Caudate nucleus (tissue), 63 donors: ENCODE measurements at places on chromosomes 6 and 20.

- no peak for DNase-seq
Measured at GRCh38 chr20:8587810-8588209, 455.7 kb downstream of the PLCB1 start.

GRCh38 chr6:142440600-142441293 lies 138.9 kb downstream of the ADGRG6 start:
- DNase-seq: no peak

GRCh38 chr20:31570735-31571617 lies 34.1 kb upstream of the ID1 start:
- peak; percentile 84 for DNase-seq

- no peak for DNase-seq
Measured at GRCh38 chr6:3571250-3571681, 114.4 kb upstream of the SLC22A23 start.

DNA sequence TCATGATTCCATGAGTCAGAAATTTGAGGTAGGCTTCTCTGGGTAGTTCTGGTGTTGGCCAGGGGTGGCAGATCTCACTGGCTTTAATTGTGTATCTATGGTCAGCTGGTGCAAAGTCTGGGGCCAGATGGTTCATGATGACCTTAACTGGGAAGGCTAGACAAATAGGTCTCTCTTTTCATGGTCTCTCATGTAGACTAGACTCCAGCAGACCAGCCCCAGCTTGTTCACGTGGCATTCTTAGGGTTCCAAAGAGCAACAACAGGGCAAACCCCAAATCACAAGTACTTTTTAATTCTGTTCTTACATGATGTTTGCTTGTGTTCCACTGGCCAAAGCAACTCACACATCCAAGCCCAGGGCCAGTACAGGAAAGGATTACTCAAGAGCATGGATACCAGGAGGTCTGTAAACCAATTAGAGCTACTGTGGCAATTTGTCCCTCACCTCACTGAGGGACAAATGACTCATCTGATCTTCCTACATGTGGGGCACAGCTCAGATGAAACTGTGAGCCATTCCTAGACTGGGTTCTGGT lies 79.5 kb upstream of the PBOV1 start:
- no peak for DNase-seq

DNA sequence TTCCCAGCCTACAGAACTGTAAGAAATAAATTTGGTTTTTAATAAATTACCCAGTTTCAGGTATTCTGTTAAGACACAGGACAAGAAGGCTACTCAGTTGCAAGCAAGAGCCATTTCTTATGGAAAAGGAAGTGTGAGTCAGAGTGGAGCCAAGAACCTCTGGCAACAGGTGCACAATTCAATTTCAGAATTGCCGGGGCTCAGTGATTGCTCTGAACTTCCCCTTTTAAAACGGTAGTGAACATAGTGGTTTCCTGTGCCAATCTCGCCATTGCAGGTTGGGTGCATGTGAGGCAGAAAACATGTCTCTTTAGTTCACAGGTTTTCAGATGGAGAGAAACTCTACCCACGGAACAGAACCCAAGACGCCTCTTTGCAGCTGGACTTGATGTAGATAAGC lies 16.4 kb downstream of the PIGT start:
- DNase-seq: no peak

DNA sequence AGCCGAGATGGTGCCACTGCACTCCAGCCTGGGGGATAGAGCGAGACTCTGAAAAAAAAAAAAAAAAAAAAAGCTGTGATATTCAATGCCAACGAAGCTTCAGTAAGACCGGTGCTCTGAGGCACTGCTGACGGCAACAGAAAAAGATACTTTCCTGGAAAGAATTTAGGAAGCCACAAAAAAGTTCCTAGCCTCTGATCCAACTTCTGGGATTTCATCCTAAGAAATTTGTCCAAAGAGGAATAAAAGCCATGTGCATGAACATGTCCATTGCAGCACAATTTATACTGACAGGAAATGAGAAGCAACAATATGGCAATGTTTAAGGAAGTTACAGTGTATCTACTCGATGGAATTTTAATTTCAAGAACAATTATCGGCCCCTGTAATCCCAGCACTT lies 24.5 kb upstream of the CARMIL1 start:
- DNase-seq: no peak

DNA sequence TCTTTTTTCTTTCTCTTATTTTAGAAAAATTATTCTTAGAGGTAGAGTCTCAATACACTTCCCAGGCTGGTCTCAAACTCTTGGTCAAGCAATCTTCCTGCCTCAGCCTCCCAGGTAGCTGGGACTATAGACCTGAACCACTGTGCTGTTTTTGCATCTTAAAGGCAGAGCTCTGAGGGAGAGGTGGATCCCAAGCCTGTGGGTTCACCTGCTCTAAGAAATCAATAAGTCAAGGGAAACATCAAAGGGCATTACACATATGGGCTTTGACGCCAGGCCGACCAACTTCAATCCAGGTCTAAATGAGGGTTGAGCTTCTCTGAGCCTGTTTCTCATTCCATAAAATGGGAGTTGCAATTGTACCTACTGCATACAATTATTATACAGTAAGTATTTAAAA lies 223.9 kb downstream of the LY86 start:
- DNase-seq: no peak
